ENCODE measurements at places on chromosomes 4 and X.
A peak's percentile ranks its signal among the peaks of the same experiment; 100 is the strongest.

- DNase-seq: no peak
These were observed 24.4 kb downstream of the RTL5 start for GRCh38 chrX:72107320-72107719.

GRCh38 chr4:176340871-176341685 is 21.3 kb downstream of the SPCS3 start:
- no peak for DNase-seq

DNA sequence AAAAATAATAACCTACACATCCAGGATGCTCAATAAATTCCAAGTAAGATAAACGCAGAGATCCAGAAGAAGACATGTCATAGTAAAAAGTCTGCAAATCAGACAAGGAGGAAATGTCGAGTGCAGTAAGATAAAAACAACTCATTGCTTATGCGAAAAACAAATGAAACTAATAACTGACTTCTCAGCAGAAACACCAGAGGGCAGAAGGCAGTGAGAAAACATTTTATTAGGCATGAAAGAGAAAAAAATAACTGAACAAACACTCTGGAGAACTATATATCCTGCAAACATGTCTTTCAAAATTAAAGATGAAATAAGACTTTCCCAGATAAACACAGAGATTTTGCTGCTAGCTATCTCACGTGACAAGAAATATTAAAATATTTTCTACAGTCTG is 201.3 kb upstream of the CTSO start:
- no peak for DNase-seq

DNA sequence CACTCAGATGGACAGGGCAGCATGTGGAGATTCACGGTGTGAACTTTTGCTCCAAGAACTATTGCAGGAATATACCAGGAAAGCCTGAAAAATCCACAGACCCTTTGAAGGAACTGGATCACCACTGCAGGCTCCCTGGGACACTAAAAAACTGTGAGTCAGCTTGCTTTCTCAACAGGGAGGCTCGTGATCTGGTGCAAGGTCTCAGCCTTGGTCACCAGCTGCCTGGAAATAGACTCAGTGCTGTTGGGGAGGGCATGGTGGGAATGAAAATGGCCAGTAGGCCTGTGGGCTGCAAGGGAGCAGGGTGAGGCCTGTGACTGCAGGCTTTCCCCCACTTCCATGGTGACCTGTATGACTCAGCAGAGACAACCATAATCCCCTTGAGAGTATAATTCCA is 426.4 kb upstream of the RPS6KA3 start:
- DNase-seq: no peak

DNA sequence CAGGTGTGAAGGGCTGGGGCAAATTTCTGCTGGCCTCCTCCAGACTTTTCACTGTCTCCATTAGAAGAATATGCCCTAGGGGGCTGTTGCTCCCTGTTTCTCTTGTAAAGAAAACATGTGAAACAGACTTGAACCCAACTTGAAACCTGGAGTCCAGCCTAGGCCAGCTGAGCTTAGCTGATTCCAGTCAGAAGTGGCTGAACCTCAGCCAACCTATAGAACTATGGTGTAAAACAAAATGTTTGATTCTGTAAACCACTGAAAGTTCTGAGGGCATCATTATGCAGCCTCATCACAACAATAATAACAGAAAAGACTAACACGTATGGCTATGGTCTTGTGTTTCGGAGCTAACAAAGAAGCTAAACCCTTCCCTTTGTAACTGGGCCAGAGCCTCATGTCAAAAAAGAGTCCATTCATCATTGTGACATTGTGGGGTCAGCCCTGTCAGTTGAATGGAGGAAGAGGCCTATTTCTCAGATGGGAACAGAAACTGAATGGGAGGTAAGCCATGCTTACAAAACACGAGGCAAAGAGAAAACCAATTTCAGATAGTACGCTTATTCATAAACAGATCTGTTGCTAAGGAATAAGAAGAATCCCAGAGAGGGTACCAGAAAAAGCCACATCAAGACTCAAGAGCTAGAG is 34.1 kb downstream of the SETD7 start:
- DNase-seq: no peak

GRCh38 chr4:121003863-121004262 is 68.5 kb downstream of the NDNF start:
- DNase-seq: no peak

GRCh38 chr4:61545902-61546480 is 345.9 kb downstream of the ADGRL3 start:
- no peak for DNase-seq

GRCh38 chr4:159606835-159607234 is 504.0 kb downstream of the RAPGEF2 start:
- DNase-seq: no peak

DNA sequence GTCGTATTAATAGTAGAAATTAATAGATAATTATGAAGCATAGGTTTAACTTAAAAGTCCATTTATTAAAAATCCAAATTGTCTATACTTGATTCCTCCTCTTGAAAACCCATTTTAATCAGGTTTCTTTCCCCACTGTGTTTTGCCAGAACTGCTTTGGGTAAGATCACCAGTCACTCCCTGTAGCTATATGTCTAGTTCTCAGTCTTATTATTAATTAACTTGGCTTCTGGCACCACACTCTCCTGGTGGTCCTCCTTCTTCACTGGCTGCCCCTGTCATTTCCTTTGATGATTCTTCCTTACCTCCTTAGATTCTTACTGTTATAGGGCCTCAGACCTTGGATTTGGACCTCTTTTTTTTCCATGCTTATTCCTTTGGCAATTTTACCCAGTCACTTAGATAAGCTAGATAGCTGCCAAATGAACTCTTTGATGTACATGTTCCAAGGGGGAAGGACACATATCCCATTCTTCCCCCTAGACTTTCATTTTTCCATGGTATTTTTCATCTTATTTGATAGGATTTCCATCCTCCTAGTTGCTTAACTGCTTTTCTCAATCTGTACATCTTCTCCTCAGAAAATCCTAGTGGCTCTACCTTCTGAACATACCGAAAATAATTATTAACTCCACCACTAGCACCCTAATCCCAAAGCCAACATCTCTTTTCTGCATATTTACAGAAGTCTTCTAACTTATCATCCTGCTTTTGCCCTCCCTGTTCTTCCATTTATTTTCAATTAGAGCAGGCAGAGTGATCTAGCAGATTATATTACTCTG is 24.5 kb downstream of the GIMD1 start:
- DNase-seq: no peak

GRCh38 chr4:10753336-10753735 is 68.8 kb upstream of the CLNK start:
- no peak for DNase-seq

GRCh38 chr4:115923152-115923551 is 809.7 kb upstream of the NDST4 start:
- DNase-seq: no peak

- DNase-seq: no peak
These were observed 298.0 kb downstream of the DKK2 start for GRCh38 chr4:106738121-106738520.

DNA sequence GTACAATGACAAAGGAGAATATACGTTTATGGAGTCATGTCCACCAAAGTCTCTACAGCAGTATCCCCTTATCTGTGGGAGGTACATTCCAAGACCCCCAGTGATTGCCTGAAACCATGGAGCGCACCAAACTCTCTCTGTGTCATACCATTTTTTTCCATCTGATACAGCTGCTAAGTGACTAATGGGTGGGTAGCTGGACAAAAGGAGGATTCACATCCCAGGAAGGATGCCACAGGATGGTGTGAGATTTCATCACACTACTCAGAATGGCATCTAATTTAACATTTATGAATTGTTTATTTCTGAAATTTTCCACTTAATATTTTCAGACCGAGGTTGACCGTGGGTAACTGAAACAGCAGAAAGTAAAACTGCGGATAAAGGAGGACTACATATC is 49.8 kb upstream of the AGA start:
- DNase-seq: no peak

DNA sequence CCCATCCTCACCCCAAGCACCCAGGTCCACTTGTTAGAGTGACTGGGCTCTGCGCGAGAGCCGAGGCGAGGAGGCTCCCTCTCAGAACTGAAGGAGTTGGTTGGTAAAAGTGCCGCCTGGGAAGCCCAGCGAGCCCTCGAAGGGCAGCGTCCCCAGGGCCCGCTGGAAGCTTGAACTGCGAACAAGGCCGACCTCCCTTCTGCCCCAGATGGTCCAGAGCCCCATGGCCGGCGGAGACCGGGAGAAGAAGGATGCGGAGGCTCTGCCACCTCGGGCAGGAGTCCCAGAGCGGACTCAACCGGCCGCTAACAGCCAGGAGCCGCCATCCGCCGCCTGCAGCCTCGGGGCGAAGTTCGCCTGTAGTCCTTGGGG is 116.3 kb upstream of the TEX13C start:
- DNase-seq: peak; percentile 60
